ENCODE measurements at places on chromosomes 12 and 14.

DNA sequence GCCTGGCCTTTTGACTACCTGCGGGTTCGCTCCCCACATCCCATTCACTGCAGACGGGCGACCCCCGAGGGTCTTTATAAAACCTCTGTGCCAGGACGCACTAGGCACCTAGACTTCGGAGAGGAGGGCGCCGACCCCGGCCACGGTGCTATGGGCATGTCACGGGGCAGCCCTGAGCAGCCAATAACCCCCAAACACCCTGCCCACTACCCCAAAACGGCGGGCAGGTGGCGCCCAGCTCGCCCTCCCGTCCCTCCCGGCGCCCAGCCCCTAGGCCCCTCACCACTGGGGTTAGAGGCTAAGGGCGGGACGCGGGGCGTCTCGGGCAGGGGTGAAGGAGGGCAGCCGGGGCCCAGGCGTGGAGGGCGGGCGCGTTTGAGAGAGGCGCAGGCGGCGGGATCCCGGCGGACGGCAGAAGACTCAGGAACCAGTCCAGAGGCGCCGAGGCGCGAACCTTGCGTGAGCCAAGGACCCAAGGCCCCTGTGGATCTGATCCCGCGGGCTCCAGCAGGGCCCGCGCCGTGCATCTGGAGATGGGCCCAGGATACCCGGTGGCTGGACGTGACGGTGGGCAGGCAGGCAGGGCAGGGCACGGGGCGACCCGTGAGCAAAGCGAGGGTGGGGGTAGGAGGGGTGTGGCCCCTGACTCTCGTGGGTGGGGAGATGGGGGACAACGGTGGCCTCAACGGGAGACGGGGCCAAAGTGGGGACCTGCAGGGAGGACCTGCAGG, 11.1 kb downstream of the KRT85 start:
- DNase-seq, result no peak

DNA sequence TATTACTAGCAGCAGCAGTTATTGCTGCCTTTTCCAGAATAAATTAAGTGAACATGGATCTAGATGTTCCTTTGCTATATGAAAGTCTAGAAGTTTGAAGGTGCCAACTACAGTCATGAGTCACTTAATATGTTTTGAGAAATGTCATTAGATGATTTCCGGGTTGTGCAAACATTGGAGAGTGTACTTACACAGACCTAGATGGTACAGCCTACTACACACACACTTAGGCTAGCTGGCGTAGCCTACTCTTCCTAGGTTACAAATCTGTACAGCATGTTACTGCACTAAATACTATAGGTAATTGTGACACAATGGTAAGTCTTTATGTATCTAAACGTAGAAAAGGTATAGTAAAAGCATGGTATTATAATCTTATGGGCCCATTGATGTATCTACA, 368.1 kb downstream of the PDZRN4 start:
- no peak for DNase-seq

DNA sequence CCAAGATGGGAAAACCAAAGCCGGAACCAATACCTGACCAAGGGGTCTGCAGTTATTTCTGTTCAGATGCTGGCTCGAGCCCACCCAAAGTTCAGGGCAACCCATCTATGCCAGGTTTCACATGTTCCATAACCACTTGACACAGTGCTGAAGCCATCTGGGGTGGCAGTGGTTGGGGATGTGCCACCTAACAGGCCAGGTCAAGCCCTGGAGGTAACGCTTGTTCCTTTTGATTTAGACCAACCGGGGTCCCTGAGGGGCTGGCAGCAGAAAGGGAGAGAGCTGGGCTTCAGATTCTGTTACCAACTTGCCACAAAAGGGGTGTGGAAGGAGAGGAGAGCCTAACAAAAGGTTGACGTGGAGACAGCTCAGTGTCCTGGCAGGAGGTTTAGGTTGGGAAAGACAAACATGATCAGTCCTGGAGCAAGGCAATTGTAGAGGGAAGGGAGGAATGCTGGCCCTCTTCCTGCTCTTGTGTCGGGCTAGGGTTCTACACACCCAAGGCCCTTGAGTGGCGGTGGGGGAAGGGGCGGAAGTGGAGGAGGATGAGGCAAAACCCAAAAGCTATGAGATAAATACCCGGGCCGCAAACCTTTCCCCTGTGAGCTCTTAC, 31.9 kb downstream of the CACNA2D4 start:
- no peak for DNase-seq

GRCh38 chr14:95070748-95071435, 86.4 kb downstream of the DICER1 start:
- DNase-seq, result no peak

- no peak for DNase-seq
Measured at GRCh38 chr12:41920355-41920754, 224.3 kb downstream of the GXYLT1 start.

DNA sequence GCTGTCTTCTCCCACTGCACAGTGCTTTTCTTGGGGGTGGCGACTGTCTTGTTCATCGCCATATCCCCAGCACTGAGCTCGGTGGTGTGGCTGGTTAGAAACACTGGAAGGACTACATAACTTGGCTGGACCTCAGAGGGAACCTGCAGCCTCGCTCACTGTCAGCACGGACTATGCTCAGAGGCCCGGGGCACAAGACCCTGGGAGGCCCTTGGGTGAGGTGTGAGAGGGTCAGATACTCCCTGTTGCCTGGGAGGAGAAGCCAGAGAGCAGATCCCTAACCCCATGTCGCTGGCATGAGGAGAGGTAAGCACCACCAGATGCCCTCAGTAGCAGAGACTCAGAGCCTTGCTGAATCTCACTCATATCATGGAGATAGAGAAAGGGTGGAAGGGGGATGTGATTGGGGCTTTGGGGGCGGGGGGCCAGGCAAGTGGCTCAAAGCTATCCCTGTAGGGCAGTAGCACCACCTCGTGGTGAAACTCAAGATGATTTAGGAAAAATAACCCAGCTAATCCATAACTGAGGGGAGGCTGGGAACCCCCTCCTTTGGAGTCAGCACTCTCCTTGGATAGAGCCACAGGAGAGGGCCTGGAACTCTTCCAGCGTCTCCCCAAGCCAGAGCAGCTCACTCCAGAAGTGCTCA, 18.7 kb upstream of the HDAC7 start:
- no peak for DNase-seq

DNA sequence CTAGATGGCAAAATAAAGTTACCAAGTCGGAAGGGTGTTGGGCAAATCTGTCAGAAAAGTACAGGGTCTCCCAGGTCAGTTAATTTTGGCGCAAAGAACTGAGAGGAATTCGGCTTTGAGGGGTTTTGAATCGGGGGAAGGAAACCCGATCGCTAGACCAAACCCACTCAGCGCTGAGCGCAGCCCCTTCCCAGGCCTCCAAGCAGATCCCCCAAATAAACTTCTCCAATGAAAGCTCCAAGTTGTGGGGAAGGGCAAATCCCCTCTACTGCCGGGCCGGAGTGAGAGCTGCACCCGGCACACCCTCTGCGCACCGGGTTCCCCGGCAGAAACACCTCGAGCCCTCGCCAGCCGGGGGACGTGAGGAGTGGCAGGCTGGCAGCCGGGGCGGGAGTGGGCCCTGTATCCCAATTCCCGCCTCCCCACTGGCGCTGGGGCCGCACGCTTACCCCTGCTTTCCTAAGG, 441 bp downstream of the E2F7 start:
- no peak for DNase-seq

DNA sequence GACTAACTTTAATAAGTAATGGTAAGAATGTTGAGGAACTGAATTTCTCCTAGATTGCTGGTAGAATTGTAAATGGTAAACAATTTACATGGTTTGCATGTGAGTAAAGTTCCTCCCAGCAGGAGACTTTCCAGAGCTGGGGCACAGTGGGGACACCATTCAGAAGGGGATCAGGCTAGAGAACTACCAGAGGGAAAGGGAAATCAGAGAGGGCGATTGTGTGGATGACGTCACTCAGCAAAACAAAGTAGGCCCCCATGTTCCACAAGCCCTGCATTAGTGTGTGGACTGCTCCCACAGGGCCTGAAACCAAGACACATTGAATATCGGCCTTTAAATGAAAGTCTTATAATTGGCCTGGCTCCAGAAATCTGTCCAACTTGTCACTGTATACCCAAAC, 9.5 kb downstream of the RNASE11 start:
- no peak for DNase-seq

DNA sequence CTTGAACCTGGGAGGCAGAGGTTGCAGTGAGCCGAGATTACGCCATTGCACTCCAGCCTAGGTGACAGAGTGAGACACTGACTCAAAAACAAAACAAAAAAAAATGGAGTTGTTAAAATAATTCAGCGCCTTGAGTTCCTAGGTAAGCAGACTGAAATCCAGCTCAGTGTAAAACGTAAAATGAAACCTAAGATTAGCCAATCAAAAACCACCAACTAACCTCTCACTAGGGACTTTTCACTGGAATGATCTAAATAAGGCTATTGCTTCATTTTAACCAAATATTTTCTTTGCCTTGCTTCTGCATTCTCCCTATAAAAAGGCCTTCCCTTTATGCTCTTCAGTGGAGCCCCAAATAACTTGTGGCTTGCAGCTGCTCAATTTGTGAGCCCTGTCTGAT, 91.6 kb upstream of the HIF1A start:
- no peak for DNase-seq

- no peak for DNase-seq
Measured at GRCh38 chr12:9113987-9114309, 1.8 kb downstream of the A2M start.

DNA sequence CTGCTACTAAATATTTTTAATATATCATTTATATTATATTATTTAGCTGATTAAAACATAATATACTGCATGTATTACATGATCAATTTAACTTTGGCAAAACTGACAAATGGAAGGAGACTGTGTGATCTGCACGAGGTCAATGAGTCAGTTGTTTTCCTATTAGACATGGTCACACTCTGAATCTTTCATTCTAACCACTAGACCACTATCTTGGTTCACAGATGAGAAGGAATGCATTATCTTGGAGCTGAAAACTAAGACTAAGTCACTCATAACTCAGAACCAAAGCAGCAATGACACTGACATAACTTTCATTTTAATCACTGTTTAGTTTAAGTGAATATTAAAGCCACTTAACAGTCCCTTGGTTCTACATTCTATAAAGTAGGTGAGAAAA, 37.4 kb downstream of the GNPTAB start:
- no peak for DNase-seq

GRCh38 chr12:6574576-6575295, 6.6 kb upstream of the NOP2 start:
- no peak for DNase-seq

DNA sequence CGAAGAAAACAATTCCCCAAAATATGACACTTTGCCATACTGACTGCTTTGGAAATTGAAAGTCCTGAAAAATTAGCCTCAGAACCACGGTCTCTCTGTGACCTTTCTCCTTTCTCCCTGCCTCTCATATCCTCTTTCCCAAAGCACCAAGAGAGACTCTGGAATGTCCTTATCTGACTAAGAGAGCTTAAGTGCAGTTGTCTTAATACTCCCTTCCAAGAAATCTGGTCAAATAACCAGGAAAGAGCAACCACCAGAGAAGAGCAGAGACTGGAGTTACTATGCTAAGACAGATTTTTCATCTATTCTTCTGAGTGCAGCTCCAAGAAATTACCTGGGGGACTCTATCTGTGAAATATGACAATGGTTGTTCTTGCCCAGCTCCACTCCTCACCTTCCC, 10.5 kb upstream of the BTG1 start:
- no peak for DNase-seq

DNA sequence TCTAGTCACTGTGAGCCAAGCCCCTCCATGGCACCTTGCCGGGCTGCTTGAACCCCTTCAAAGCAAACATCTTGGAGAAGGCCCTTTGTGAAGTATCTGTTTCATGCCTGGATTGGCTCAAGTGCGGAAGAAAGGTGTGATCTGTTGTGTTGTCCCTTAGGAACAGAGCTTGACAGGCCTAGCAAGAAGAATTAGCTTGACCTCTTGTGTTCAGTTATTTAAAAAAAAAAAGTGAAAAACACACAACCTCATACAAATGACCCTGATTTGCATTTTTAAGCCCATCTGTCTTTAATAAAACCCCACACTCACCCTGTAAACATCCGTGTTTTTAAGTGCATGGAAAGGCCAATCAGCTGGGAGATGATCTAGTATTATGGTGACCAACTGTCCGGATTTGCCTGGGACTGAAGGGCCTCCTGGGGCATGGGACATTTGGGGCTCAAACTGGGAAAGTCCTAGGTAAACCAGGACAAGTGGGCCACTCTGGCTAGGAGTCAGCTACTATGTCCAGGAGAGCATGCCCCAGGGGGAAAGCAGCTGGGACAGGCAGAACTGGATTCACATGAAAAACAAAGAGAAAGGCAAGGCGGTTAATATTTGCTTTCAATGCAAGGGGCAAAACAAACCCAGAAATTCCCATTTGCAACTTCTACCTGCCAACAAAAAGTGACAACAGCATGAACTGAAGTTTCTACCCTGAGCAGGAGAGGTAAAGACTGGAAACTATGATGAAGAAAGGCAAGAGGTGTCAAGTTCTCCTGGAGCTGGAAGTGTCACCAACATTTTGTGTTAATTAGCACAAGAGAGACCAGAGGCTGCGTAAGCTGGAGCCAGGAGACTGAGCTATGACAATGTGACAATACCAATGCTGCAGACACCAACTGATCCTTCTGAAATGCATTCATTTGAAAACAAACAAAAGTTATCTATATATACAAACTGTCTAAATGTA, 78.6 kb downstream of the CLMN start:
- no peak for DNase-seq

DNA sequence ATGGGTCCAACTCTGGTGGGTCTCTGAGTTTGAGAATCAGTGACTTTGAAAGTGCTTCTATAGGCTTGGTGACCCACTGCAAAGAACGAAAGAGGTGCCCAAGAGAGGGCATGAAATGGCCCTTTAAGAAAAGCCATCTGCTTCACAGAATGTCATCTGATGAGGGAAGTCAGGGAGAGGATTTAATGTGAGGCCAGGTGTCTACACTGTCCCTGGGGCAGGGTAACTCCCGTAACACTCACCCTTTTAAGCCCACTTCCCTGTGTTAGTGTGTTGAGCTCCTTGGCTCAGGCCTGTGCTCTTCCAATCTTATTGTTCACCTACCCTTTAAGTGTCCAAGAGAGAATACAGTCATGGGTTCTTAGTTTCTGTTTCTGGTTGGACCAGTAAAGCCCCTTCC, 16.4 kb upstream of the SRSF5 start:
- DNase-seq, result no peak

DNA sequence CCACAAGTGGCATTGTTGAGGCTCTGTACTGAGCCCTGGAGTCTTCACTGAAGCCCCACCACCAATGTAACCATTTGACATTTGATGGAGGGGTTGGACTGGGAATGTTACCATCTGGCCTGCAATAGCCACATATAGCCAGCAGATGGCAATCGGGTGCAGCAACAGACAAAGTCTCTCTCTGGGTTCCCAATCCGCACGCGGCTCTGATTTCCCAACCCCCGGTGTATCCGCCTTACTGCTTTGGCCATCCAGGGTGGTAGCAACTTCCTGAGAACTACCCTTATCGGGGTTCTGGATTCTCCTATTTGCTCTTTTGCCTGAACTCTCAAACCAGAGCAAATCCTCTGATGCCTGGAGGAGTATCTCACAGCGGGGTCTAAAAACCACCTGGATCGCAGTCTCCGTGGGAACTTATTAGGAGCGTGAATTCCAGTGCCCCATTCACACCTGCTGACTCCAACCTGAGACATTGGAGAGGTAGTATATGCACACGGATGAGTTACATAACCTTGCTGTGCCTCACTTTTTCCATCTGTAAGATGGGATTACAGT, 14.2 kb downstream of the VRTN start:
- peak; percentile 85 for DNase-seq

GRCh38 chr12:127558361-127558760, 708.6 kb upstream of the TMEM132C start:
- DNase-seq, result no peak

GRCh38 chr12:870378-870777, 79.1 kb downstream of the RAD52 start:
- DNase-seq, result no peak

GRCh38 chr12:28350502-28350901, 160.2 kb downstream of the CCDC91 start:
- DNase-seq, result no peak

Data from pancreas (tissue), 10 donors.